ENCODE measurements at places on chromosomes 7 and 10.

- DNase-seq = peak; percentile 74
Observed at GRCh38 chr10:71302874-71303568, 16.0 kb upstream of the SLC29A3 start.

- DNase-seq = peak; percentile 89
Observed at GRCh38 chr7:159105832-159106811, 38.5 kb downstream of the VIPR2 start.

DNA sequence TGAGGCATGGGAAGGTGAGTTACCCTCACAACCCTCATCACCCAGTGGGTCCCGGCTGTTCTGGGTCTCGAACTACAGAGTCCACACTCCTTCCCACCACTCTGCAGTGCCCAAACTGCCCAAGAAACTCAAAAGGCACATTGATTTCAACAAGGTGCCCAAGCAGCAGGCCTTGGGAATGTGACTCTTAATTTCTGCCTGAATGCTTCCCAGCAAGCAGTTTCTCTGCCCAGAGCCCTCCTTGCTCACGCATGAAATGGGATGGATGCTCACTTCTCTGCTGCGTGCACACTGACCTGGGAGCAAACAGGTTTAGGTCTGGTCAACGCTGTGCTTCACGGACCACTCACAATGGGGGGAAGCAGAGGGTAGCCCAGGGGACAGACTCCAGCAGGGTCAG, 77.9 kb downstream of the GRB10 start:
- no peak for DNase-seq

DNA sequence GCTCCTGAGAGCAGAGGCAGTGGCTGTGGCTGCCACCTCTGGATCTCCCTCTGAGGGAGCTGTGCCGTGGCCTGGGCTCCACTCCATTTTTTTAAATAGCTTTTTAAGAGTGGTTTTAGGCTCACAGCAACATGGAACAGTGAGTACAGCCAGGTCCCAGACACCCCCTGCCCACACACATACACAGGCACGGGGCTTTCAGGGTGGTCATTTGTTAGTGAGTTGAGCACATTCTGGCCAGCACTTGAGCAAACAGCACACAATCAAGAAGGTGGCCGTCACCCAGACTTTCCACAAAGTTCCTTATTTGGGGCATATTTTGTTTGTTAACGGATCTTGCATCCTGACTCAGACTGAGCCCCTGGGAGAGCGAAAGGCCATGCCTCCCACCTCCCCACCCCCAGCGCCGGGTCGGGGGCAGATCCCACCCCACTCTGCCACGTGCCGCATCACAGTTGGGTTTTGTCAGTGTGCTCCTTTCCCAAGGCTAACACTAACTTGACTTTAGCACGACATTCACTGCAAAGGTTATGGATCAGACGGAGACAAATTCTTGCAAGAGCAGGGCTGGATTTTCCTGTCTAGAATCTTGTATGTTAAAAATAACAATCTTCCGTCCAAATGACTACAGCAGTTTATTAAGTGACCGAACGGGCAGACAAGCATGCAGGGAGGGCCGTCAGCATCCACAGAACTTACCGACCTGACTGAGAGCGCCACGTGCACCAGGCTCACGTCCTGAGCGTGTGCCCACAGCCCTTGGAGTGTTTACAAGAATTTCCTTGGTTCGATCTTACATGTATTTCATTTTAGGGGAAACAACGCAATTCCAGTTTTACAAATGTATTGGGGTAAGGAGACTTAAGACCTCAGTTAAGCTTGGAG, 156.5 kb upstream of the NPS start:
- DNase-seq = no peak

GRCh38 chr10:13490503-13490902, 38.3 kb downstream of the BEND7 start:
- no peak for DNase-seq

GRCh38 chr7:123410273-123410904, 124.0 kb downstream of the IQUB start:
- peak; percentile 8 for DNase-seq

- DNase-seq = no peak
Observed at GRCh38 chr7:55083206-55083605, 64.4 kb downstream of the EGFR start.

Measured in mesendoderm (in vitro differentiated cells).